ENCODE measurements at places on chromosomes 4 and X.

DNA sequence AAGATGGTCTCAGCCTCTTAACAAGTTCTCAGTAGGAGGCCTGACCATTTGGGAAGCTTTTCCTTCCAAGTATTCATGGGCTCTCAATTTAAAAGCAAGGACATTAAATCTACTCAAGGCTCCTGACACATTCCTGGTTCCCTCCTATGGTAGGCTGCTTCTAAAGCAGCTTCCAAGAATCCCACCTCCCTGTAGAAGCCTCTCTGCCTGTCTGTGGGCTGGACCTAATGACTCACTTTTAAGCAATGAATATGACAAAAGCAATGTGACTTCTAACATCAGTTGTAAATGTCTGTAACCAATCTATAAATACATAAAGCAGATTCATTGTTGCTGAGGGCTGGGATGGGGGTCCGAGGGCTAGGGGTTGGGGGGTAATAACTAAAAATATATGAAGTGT lies 99.5 kb upstream of the FAM9B start:
- no peak for DNase-seq

DNA sequence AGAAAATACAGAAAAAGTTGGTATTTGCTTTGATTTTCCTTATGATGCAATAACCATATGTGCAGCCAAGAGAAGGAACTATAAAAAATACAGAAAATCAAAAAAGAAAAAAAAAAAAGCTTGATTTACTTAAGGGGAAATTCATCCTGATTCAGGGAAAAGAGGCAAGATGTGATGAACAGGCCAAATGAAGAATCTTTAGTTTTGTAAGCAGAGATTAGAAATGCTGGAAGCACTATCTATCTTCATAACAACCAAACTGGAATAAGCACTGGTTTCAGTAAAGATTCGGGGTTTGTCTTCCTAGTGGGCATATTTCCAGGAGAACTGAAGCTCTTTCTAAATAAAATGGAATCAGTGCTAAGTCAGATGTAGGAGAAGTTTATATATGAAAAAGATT lies 82.9 kb upstream of the KCNIP4 start:
- DNase-seq = no peak

- no peak for DNase-seq
Measured at GRCh38 chr4:111610681-111611080, 534.6 kb upstream of the FAM241A start.

- DNase-seq = no peak
Measured at GRCh38 chrX:123961268-123962005, at the start of gene STAG2. Gene STAG2 (plus strand): TSS chrX:123961706. CDS start chrX:124022628, 60,922 bp downstream.

DNA sequence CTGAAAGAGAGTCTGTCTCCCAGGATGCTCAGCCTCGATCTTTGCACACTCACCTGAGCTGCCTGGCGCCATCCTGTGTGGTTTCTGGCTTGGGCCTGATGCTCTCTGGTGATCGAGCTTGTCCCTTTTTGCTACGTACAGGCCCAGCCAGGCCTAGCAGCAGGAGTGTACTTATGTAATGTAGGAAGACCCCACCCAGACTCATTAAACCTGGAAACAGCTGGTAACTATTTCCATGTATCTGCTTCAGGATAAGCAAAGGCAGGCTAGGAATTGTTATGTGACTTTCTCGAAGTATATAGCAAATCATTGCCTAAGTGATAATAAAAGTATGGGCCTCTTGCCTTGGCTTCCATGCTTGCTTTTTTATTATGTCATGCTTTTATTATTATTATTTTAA lies 18.6 kb upstream of the ARSJ start:
- no peak for DNase-seq

DNA sequence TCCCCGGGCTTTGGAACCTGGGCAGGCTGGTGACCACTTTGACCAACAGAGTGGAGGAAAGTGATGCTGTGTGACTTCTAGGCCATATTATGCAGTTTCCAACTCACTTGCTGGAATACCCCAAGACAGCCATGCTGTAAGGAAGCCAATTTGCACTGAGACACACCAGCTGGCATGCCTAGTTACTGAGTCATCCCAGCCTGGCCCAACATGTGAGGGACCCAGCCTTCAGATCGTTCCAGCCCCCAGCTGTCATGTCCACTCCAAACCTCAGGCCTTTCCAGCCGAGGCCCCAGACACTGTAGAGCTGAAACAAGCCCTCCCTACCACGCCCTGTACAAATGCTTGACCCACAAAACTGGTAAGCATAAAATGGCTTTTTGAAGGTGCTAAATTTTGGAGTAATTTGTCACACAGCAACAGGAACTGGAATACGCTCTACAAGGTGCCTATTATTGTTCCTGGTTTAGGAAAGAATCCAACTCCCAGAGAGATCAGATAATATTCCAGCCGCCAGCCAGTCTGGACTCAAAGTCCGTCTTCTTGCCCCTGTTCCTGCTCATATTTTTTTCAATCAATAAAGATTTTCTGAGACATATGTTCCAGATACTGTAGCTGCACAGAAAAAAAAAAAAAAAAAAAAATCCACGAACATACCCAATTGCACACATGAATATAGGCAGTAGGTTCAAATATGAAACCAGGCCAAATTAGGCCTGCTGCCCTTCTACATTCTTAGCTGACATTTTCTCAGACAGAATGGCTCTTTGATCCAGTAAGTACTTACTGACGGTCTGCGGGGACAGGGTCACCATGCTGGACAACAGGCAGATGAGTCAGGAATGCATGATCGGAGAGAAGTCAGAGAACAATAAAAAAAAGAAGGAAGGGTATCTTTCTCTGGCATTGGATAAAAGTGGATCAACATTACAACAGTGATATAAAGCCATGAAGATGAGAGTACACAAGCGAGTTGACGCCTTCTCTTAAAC lies 35.1 kb downstream of the SH3KBP1 start:
- DNase-seq = no peak

- no peak for DNase-seq
Measured at GRCh38 chr4:21726255-21726815, 222.2 kb downstream of the KCNIP4 start.

DNA sequence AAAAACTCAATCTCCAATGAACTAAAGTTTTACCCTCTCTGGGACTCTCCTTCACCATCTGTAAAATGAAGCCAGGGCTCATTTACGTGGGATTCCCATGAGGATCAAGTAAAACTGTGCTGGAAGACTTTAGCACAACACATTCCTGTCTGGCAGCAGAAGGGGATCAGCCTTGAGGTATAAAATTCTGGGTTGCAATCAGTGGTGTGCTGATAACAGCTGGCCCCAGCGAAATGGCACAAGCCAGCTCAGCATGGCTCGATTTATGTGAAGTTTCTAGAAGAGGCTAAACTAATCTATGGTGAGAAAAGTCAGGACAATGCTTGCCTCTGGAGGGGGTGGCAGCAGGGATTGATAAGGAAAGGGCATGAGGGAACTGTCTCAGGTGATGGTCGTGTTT lies 28.4 kb downstream of the ZNF630 start:
- no peak for DNase-seq

DNA sequence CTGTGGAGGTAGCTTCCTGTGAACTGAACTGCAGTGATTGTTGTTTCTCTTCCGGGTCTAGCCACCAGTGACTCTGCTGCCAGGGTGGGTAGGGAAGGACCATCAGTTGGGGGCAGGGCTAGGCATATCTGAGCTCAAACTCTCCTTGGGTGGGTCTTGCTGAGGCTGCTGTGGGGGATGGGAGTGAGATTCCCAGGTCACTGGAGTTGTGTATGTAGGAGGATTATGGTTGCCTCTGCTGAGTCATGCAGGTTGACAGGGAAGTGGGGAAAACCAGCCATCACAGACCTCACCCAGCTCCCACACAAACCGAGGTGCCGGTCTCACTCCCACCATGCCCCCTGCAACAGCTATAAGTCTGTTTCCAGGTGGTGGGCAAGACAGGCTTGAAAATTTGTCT lies 1937.8 kb downstream of the PCDH7 start:
- DNase-seq = no peak

- DNase-seq = no peak
Measured at GRCh38 chr4:140742838-140743193, 13.4 kb downstream of the TBC1D9 start.

- DNase-seq = peak; percentile 12
Measured at GRCh38 chr4:7172508-7172907, 19.8 kb upstream of the SORCS2 start.
